ENCODE measurements at places on chromosomes 3 and 15. TPM values are rescaled to one million over a fixed set of nuclear protein-coding genes. Genes with fewer than 3 reads are reported as not detected.

Gene LRTM1
- polyA plus RNA-seq: not detected

Gene CYP1A2
- polyA plus RNA-seq: not detected

Gene ALG1L2
- polyA plus RNA-seq: not detected

Gene RAD54L2
- 9.4 TPM for polyA plus RNA-seq

Gene IL12A
- polyA plus RNA-seq: 0.18 TPM

Gene ZBTB20
- 22.8 TPM for polyA plus RNA-seq

Gene CHRNA7
- polyA plus RNA-seq: 2.2 TPM

Gene POPDC2
- 5.8 TPM for polyA plus RNA-seq

Gene FGF12
- polyA plus RNA-seq: 286 TPM

Gene EIF5A2
- polyA plus RNA-seq: 0.94 TPM

Gene CLDN1
- 53.4 TPM for polyA plus RNA-seq

Gene ZNF710
- 32.2 TPM for polyA plus RNA-seq

Gene SYNPR
- 0.03 TPM for polyA plus RNA-seq

Gene RASA2
- 5.7 TPM for polyA plus RNA-seq

Gene GP5
- polyA plus RNA-seq: not detected

Gene TFDP2
- polyA plus RNA-seq: 50.1 TPM

Gene VEPH1
- 27.4 TPM for polyA plus RNA-seq

Gene PDZRN3
- 60.2 TPM for polyA plus RNA-seq

Gene APBA2
- 2.1 TPM for polyA plus RNA-seq

Gene MTMR10
- 9.2 TPM for polyA plus RNA-seq
